Left renal cortex interstitium (tissue), 4 donors: ENCODE measurements at places on chromosomes 4 and X.

- no peak for DNase-seq
Measured at GRCh38 chrX:103626855-103627254, 1.9 kb upstream of the TCEAL1 start.

GRCh38 chr4:11426731-11427120 is 2.0 kb downstream of the HS3ST1 start:
- DNase-seq: no peak

DNA sequence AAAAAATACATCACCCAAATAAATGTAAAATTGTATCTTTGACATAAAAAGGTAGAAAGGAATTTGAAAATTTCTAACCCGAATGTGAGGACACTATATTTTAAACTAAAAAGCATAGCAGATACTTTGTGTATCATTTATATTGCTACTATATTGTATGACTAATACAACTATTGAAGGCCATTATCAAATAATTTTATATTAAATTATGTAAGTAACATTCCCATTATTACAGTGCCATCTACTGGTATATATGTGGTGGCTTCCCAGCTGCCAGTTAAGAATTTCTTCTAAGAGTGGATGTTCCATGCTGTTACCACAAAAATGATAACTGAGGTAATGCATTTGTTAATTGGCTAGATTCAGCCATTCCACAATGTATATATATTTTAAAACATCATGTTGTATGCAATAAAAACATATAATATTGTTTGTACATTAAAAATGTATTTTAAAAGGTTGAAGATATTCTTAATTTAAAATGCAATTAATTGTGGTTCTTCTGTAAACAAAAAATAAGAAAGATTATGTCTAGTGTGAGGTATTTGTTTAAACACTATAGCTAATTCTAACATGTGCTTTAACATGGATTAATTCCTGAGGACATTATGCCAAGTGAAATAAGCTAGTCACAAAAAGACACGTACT is 65.3 kb downstream of the EGF start:
- DNase-seq: no peak

GRCh38 chr4:189098932-189099696 is 841.6 kb upstream of the FRG1 start:
- no peak for DNase-seq

DNA sequence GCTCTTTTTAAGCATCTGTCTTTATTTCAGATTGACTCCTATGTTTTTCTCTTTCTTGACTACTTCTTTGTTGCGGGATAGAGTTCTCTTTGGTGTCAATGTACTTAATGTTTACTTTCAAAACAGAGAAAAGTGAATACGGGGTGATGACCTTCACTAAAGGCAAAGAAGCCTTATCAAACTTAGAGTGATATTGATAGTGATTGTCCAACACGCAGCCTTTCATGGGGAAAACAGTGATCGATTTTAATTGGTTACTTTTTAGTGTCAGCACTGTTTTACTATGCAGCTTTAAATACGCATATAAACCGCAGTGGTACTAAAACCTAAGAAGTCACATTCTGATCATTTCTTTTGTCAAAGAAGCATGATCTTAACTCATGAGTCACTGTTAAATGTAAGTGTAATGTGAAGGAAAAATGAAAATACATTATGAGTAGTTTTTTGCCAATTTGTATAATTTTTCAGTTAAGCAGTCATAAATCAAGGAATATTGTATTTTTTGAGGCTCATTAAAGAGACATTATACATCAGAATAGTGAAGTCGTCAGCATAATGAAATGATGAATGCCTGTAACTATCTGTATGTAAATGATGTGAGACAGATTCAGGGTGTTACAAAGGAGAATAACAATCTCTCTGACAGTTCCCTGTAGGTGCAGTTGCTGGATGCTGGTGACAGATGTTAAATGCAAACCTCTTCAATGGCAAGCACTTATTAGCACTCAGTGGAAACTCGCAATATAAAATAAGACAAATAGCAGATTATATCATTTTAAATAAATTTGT is 2082.8 kb upstream of the TENM3 start:
- no peak for DNase-seq

DNA sequence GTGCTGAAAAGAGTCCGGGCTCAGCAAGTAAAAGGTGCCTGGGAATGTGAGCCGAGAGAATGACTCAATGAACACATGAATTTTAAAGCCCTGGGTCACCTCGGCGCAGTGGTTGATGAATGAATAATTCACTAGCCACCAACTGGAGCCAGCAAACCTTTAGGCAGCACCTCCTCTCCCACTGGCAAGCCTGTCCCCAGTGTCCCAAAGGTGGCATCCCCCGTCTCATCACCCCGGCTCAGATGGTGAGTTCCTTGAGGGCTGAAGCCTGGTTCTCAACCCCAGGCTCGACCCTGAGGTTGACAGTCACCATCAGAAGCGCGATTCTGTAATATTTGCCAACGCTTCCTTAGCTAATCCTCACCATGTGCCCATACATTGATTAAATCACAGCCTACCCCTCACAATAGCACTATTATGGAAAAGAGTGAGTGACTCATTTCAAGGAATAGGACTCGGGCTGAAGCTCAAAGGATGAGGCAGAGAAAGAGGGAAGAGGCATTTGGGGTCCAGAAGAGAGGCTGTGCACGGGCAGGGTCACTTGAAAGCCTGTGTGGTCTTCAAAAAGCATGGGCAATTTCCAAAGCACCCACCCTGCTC is 2.7 kb upstream of the CCNQ start:
- DNase-seq: no peak

DNA sequence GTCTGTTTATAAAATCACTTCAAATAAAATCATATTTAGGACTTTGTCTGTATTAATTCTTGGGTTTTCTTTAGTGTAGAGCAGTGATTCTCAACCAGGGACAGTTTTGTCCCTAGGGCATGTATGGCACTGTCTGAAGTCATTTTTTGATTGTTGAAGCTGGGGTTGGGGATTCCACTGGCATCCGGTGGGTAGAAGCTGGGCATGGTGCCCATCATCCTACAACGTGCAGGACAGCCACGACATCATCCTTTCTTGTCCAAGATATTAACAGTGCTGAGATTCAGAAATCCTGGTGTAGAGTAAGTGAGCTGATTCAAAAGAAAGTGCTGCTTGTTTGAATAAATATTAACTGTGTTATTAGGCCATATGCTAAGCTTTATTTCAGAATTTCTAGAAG is 28.6 kb downstream of the DCLK2 start:
- no peak for DNase-seq

GRCh38 chr4:71232056-71232430 is 106.8 kb upstream of the SLC4A4 start:
- DNase-seq: no peak

- DNase-seq: no peak
Measured at GRCh38 chrX:92231391-92231790, 452.2 kb downstream of the PCDH11X start.

- DNase-seq: peak; percentile 59
Measured at GRCh38 chr4:182189103-182189878, 53.9 kb upstream of the TENM3 start.

DNA sequence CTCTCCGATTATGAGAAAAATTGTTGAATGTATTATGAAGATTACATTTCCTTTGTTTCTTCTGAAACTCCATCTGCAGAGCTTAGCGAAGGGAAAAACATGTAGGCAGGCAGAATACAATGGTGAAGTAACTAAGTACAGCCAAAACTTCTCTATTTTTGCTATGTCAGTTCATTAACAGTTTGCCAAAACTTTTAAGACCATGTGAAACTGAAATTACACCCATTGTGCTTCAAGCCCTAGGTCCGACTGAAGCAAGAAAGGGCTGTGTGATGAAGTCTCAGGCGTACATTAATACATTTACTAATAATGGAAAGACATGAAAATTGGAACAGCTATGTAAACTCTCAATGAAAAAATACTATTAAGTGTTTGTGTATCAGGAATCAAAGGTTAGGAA is 398.0 kb downstream of the MAPK10 start:
- DNase-seq: no peak

- peak; percentile 54 for DNase-seq
Measured at GRCh38 chr4:181957088-181957487, 286.1 kb upstream of the TENM3 start.

- no peak for DNase-seq
Measured at GRCh38 chr4:100525686-100526085, 7.9 kb upstream of the EMCN start.

DNA sequence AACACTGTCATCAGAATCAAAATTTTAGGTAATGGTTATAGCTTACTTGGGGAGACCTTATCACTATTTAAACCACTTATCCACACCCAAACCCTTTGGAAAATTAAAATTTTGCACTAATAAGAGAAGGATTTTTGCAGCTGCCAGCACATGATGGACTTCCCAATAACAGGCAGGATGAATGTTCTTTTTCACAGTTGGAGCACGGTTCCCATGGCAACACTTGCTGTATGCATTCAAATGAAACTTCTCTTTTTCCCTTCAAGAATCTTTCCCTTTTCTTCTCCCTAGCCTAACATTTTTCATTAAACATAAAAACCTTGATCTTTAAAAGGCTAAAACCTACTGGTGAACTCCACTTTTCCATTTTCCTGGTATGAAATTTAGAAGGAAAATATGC is 768.2 kb downstream of the KCTD8 start:
- DNase-seq: peak; percentile 0

DNA sequence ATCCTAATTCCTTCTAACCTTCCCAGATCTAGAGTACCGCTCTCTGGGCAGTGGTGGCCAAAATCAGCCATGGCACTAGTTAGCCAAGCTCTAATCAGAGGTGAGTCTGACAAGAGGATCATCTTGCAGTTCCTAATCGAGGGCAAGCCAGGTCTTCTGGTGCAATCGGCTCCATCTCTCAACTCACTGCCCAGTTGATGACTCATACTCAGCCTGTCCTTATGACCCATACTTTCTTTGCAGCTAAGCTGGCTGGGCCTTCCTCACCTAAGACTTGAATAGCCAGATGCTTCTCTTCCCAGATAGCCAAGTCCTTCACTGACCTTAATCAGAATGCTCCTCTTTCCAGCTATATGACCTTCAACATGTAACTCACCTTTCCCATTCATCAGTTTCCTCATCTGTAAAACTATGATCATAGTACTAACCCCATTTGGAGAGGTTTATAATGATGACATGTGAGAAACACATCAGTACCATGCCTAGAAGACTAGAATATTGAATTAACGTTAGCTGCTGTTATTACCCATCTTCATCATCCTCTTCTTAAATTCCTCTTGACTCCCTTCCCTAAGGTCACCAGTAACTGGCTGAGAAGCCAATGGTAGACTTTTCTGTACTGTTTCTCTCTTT is 57.1 kb downstream of the RELL1 start:
- no peak for DNase-seq

DNA sequence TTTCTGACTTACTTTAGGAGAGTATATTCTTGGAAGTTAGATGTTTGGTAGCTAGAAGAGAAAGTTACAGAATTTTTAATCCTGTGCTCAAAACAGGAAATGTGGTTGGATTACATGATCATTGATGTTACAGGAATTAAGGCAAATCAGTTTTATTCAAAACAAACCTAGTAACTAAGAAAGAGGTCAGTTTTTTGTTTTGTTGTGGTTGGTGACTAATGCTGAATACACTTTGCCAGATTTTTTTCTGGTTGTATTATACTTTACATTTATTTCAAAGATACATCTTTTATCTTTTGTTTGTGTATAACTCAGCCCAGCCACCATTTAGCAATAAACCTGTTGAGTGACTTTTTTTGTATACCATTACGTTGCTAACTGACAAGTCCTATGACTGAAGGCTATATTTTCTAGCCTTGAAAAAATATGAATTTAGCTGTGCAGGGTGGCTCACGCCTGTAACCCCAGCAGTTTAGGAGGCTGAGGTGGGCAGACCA is 116.7 kb downstream of the KLHL8 start:
- DNase-seq: no peak

DNA sequence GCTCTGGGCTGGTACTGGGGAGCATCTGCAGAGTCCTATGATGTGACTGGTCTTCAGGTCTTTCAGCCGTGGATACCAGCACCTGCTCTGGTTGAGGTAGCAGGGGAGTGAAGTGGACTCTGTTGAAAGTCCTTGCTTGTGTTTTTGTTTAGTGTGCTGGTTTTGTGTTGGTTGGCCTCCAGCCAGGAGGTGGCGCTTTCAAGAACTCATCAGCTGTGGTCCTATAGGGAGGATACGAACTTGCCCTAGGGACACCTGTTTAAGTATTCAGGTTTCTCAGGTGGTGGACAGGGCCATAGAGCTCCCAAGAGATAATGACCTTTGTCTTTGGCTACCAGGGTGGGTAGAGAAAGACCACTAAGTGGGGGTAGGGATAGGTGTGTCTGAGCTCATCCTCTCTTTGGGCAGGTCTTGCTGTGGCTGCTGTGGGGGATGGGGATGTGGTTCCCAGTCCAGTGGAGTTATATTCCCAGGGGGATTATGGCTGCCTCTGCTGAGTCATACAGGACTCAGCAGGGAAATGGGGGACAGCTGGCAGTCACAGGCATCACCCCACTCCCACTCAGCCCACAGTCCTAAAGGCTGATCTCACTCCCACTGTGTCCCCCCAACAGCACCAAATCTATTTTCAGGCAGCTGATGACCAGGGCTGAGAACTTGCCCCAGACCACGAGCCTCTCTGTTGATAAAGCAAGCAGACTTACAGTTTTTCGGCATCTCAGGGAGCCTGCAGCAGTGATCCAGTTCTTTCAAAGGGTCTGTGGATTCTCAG is 24.1 kb downstream of the MSMO1 start:
- DNase-seq: no peak

- DNase-seq: no peak
Measured at GRCh38 chrX:153226344-153227185, 47.5 kb downstream of the MAGEA1 start.

DNA sequence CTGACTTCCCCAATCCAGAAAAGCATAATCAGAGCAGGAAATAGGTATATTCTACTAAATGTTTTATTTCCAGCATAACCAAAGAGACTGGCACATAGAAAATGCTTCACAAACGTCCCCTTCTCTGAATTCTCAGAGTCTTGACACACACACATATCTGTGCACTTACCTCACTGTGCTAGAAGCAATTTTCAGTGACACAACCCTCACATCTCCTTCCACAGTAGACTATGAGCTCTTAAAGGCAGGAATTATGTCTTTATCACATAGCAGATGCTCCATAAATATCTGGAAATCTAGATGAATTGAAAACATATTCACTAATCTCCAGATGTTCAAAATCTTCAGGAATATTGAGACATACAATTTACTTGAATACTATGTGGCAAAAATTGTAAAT is 5.9 kb downstream of the SOWAHB start:
- no peak for DNase-seq

DNA sequence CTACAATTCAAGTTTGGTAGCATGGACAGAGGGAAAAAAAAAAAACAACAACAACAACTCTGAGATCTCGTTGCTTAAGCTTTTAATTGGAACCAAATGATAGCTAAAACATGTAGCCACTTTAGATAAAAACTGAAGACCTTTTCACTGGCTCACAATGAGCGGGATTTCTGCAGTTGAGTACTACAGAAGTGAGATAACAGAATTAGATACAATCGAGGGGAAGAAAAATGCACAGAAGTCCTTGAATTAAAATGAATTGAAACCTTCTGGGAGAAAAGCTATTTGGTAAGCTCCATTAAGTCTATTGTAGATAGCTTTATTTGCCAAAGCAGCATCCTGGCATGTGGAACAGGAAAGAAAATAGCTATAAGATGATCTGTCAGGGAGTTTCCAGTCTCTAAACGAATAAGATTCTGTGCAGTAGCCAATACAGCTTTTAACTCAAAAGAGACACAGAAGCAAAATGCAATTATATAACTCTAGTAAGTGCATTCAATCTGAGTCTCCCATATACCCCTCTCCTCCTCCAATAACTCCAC is 248.5 kb downstream of the ENOX2 start:
- DNase-seq: no peak

GRCh38 chr4:36687681-36688080 is 406.3 kb downstream of the DTHD1 start:
- DNase-seq: no peak
